ENCODE measurements at places on chromosomes 4 and X.

DNA sequence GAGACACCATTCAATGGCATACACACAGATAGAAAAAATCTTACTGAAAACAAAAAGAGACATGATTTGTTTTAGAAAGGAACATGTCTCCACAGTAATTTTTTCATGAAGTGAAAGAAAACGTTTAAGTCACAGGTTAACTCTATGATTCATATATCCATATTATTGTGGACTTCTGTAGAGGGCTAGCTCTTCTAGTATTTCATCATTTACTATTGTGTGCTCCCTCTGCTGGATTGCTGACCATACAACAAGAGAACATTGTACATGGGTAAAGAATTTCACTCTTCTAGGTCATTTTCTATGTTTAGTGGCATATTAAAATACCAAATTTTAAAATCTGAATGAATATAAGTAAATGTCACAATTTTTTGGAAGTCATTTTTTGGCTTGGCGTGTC, 91.8 kb upstream of the POU3F4 start:
- DNase-seq: no peak

GRCh38 chr4:83334425-83335241, at the start of gene HPSE:
Gene HPSE, minus strand, starts transcription at chr4:83334848. Its CDS starts 66 bp downstream, at chr4:83334782.
- DNase-seq: peak; percentile 72

- DNase-seq: no peak
Observed at GRCh38 chr4:73520821-73521220, 39.3 kb downstream of the AFM start.

GRCh38 chr4:2907706-2908293, 55.4 kb downstream of the NOP14 start:
- no peak for DNase-seq

DNA sequence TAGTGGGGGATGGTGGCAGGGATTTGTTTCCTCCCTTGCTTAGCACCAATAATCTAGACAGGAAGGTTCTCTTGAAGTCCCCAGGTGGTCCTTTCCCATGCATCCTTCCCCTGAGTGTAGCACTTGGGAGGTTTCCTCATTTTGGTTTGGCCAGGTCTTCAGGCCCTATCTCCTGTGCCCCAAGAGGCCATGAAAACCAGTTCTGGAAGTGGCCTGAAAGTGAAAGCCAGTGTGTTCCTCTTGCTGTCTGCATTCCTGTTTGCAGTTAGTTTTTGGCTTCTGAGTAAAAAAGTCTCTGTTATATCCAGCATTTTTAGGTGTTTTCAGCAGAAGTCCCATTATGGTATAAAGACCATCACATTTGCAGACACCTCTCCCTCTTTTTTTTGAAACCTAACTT, 59.5 kb downstream of the MTM1 start:
- no peak for DNase-seq

DNA sequence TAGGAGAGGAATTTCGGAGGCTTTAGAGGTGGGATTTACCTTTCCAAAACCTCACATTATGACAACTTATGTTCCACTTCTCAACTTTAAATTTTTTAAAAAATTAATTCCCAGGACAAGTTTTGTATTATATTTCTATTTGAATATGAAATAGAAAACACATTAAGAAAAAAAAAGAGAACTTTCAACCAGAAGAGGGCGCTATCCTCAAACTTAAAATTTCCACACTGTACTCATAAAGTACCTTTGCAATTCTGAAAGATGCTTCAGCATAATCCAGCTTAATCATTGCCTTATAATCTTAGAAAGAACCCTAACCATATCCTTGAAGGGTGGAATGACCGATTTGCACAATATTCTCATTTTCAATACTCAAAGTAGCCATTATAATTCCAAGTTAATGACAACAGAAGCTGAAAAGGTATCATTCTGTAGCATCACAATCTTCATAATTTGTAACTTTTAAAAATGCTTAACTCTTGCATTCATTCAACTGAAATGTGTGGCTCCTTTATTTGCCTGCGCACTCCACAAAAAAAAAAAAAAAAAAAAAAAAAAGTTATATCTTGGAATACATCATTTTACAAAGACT, 158.0 kb downstream of the KCNIP4 start:
- DNase-seq: no peak

DNA sequence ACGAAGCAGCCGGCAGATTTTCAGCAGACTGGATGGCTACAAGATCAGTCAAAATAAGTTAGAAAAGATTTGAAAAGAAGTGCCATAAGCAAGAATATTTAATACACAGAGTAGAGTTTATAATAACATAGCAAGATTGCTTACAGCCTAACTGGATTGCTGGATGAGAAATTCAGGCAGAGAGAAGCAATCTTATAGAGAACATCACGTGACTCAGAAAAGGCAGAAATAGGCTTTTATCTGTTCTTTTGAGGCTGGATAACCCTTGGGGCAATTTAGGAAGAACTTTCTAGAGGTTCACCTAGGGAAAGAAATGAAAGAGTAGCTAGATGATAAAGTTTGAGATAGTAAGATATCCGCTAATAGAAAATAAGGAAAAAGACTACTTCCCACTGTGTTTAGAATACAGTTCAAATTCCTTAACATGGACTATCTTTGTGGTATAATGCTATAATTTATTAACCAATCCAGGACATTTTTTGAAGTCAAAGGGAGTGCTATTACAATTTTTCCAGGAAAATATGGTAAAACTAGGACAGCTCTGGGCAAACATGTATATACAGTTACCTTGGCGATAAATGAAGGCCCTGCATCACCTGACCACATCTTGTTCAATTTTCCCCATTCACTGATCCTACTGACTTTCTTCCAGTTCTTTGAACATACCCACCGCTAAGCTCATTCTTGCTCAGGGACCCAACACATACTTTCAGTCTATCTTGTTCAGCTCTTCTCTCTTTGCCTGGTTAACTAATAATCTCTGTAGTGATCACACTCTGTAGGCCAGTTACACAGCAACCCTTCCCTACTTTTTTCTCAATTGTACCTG, 12.7 kb upstream of the SPCS3 start:
- no peak for DNase-seq

GRCh38 chrX:13055486-13055885, 11.1 kb upstream of the FAM9C start:
- DNase-seq: no peak

DNA sequence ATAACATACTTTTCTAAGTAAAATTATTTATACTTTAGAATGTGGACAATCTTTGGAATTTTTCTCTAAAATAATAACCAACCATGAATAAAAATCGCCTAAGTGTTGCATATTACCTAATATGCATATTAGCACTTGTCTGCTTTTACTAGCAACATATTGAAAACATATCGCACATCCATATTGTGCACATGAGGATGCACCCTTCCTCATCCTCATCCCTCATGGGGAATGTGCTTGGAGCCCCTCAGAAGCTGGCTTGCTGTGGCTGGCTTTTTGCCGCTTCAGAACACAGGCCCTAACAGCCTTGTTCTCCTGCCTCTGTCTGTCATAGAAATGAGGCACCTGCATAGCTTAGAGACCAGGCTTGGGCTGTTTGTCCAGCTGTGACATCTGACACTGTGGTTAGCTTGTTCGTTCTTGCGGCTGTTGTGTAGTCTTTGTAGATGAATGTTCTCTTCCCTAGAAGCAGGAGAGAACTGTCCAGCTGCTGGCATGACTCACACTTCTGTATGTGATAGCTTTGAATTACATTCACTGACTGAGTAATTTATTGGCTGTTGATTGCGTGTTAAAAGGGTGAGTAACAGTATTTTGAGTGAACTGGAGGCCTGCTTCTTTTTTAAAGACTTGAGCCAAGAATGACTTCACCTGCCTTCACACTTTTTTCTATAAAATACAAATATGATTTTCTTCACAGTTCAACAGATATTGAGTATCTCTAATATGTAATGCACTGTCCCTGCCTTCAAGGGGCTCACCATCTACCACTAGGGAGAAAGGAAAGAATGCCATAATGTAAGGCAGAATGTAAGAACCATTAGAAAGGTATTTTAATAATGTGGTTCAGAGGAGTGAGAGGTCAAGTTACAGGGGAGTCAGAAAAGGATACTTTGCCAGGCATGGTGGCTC, 81.9 kb downstream of the HMGB2 start:
- no peak for DNase-seq

- DNase-seq: peak; percentile 52
Observed at GRCh38 chr4:69689599-69689998, 36.6 kb upstream of the UGT2A1 start.

- no peak for DNase-seq
Observed at GRCh38 chr4:12270546-12270945, 841.9 kb upstream of the HS3ST1 start.

GRCh38 chr4:70747874-70748273, 26.1 kb downstream of the RUFY3 start:
- DNase-seq: no peak

DNA sequence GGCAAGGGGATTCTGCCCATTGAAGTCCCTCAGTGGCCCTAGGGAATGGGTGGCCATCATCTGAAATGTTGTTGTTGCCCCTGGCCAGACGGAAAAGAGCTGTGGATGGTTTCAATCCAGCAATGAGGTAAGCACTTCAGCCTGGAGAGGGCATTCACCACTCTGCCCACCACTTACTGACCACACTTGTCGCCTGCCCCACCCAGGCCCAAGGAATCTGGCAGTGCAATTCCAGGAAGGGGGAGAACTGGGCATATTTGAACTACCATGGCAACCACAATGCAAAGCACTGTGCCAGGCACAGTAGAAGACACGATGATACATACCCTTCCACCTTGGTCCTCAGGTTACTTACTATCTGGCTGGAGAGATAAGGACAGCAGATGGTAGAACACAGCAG, 161.6 kb downstream of the PDGFRA start:
- DNase-seq: no peak

- no peak for DNase-seq
Observed at GRCh38 chr4:109278594-109279031, 23.8 kb downstream of the COL25A1 start.

DNA sequence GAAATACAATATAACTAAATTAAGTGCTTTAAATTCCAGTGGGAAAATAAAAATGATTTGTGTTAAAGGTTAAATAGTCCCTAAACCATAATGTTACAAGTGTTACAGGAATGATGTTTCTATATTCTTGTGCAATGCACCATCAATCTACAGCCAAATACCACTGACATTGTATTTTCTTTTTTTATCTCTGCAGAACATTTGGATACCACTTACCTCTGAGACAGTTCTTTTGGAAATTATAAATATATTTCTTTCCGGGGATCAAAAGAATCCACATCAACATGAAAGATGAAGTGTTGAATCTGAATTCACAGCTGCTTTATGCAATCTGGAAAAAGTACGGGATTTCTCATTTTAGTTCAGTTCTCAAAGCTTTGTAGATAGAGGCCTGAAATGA, 518.3 kb upstream of the AGA start:
- no peak for DNase-seq

DNA sequence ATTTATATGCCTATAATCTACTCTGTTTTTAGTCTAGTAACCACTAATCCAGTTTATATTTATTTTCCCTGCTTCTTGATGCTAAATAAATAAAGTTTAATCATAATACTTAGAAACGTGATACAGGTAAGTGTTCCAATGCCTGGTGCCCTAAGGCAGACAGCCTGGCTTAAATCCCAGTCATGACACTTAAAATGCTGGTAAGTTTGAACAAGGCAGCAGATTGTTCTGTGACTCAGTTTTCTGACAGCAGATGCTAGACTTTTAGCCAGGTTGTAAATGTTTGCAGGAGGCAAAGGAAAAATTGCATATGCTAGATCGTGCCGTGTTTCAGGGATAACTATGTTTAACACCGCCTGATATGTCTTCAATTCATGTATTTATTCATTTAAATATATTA, 2661.6 kb downstream of the PCDH7 start:
- DNase-seq: no peak

- DNase-seq: no peak
Observed at GRCh38 chr4:116926631-116927295, 158.6 kb downstream of the TRAM1L1 start.

DNA sequence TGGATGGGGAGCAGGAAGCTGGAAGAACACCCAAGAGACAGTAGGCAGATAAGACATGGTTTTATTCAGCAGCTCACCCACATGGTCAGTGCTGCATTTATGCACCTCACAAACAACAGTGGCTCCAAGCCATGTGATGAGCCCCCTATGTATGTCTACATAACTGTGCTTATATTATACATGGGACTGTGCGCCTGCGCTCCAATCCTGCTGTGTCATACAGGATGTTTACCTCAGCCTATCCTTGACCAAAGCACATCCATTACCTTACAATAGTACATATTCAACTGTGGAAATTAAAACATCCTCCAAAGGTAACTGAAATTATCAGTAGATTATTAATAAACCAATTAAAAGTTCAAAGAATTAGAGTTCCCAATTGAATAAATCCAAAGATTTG, 44.1 kb upstream of the SGMS2 start:
- peak; percentile 10 for DNase-seq

DNA sequence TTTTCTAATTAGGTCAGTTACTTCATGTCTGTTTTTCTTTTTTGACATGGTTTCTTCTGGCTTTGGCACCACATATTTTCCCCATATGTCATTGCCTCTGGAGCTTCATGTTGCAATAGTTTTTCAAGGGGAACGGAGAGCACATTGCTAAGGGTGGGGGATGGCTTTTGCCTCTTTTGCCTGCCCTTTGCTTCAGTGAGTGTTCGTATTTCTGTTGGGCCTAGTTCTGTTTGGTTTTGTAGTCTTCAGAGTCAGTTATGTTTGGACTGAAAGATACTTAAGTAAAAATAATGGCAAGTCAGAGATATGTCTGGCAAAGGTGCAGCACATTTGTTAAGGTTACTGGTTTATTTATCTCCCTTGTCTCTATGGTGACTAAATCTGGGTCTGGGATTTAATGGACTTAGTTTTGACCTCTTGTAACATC, 29.1 kb downstream of the FHL1 start:
- DNase-seq: no peak

- no peak for DNase-seq
Observed at GRCh38 chr4:37663552-37663951, 22.6 kb downstream of the RELL1 start.

DNA sequence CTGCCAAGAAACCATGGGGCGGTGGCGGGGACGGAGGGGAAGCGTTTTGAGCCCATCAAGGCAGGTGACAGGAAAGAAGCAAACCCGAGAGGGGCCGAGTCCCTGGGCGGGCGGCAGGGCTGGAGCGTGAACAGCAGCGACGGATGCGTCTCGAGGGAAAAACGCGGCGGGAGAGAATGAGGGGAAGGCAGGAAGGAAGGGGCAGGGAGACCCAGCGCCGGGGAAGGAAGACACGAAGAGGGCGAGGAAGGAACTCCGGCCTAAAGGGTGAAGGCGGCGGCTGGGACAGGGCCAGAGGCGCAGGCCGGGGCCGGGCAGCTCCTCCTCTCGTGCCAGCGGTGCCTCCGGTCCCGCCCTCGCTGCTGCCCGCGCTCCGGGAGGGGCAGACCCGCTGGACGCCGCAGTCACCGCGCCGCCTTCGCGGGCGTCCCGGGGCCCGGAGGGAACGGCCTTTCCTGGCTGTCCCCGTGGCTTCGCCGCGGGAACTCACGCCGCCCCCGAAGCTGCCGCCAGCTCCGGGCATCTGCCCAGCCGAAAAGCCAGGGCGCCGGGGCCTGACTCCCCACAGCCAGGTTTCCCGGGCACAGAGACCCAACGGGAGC, 751 bp upstream of the RGS12 start:
- peak; percentile 18 for DNase-seq

GRCh38 chr4:20337261-20337664, 85.6 kb downstream of the SLIT2 start:
- no peak for DNase-seq
